Naive thymus-derived CD4-positive, alpha-beta T cell (primary cell): ENCODE measurements at places on chromosomes 2 and 18. TPM values are rescaled to one million over a fixed set of nuclear protein-coding genes. Genes with fewer than 3 reads are reported as not detected.

Gene TWIST2
- total RNA-seq, result not detected

Gene SPATA3
- not detected for total RNA-seq

Gene DLX1
- total RNA-seq, result not detected in 2 replicates

Gene TNS1
- total RNA-seq, result 0.60 TPM

Gene ALS2
- 9.7 and 10.1 TPM in 2 replicates for total RNA-seq
